ENCODE measurements at places on chromosomes 2 and 18.
A peak's percentile ranks its signal among the peaks of the same experiment; 100 is the strongest.

GRCh38 chr18:3062798-3063680, 50.1 kb upstream of the LPIN2 start:
- DNase-seq = peak; percentile 66

- peak; percentile 82 for DNase-seq
Measured at GRCh38 chr2:71510196-71510807, 56.9 kb downstream of the DYSF start.

- no peak for DNase-seq
Measured at GRCh38 chr18:68438983-68439382, 275.9 kb downstream of the TMX3 start.

GRCh38 chr2:201860636-201861066, 54.3 kb downstream of the CDK15 start:
- DNase-seq = peak; percentile 82

GRCh38 chr2:25073025-25073424, 31.1 kb downstream of the EFR3B start:
- no peak for DNase-seq

DNA sequence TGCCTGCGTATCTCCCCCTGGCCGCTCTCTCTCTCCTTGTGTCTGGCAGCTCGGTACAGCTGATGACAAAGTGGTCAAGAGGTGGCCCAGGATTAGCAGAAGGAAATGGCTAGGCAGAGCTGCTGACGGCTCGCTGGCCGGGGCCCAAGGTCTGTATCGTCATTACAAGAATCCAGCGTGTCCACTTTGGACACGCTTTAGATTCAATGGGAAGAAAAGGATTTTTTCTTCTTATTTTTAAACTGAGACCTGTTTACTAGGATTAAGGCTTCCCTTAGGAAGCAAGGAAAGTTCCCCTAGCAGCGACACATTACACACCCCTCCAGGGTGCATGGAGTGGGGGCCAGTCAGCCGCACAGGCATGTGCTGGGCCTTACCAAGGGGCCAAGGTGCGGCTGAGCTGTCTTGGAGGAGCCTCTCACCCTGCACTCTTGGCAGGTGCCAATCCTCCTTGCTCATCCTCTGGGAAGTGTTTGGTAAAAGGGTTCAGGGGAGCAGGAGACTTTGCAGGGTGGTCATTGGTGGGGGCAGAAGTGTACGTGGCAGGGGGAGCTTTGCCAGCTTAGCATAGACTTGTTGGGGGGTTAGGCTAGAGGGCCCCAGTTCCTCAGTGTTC, 76.8 kb downstream of the POLR1A start:
- DNase-seq = no peak

GRCh38 chr2:86238354-86238753, 39.1 kb downstream of the MRPL35 start:
- DNase-seq = no peak

DNA sequence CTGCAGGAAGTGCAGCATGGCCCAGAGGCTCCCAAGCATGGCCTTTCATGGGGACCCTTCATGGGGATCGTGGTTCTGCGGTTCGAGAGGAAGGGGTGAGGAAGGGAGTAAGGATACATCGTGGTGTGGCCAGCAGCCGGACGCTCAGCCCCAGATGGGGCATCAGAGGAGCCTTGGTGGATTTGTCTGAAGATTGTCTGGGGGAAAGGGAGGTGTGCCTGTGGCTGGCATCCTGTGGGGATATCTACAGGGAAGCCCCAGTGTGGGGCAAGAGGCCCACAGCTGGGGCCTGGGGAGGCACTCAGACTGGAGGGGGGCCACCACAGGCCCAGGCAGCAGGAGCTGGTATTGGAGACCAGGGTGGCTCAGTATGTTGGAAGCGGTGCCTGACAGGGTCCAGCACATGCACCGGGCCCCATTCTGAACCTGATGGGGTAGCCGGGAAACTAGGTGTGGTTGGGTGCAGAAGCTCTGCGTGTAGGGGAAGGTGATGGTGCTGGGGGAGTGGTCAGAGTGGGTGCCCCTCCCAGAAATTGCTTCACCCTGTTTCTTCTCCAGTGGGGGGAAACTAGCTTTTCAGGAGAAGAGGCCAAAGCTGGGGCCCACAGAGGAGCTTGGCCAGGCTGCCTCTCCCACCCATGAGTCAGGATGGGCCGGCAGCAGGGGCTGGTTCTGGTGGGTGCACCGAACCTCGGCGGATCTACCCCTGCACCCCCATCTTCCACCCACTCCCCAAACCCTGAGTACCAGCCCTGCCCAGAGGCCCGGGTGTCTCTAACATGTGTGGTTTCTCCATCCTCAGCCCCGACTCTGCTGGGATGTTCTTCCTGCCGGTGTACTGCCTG, 274.4 kb upstream of the HDAC4 start:
- no peak for DNase-seq

DNA sequence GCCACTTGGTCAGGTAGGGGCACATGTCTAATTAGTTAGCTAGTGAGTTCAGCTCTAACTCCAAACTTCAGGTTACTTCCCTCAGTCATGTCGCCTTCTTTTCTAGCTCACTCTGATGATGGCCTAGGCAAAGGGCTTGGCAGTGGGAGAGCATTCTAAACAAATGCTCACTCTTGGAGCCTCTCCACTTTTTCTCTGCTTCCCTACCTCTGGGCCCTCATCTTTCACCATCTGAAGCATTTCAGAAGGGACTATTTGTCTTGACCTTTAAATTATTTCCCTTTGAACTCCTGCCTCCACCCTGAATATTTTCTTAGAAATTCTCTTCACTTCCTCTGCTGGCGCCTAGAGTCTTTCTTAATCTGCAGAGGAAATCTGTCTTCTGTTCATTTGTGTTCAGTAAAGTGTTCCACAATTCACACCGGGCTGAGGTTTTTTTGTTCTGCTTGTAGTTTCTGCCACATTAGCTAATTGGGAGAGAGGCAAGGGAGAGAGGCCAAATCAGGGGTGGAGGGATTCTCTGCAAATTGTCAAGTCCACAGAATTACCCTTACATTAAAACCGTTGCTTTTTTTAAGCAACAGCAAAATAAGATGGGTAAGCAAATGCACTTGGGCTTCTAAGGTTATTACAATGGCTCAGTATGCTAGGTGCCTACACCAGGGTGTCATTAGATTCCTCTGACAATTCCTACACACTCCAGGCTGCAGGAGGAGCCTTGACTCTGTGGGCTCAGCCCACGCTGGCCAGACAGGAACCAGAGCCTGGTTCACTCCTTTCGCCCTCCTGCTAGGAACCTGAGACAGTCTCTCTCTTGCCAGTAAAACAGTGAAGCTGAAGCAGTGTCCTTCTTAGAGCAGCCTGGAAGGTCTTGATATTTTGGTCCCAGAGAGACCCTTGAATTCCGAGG, 5.5 kb downstream of the MSGN1 start:
- peak; percentile 33 for DNase-seq

GRCh38 chr18:43870626-43871025, 593.3 kb upstream of the SYT4 start:
- no peak for DNase-seq

- DNase-seq = no peak
Measured at GRCh38 chr2:101145406-101145805, 5.8 kb downstream of the TBC1D8 start.

- DNase-seq = no peak
Measured at GRCh38 chr2:119860924-119861323, 101.2 kb downstream of the PTPN4 start.

- no peak for DNase-seq
Measured at GRCh38 chr18:8348051-8348720, 261.1 kb upstream of the RAB12 start.

DNA sequence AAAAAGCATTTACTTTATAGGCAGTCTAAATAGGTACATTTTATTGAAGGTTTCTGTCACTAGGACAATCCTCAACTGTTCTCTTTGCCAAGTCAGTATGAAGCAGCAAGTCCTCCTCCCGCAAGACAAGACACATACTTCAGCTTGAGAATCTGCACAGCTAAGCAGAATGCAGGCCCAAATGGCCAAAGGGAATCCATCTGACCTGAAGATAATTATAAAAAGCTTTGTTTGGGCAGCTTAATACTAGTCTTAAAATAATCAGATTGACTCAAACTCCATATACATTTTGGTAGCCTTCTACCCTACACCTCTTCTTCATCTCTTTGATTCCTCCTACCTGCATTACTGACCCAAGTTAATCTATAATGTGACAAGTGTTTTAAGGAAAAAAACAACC, 1.8 kb downstream of the LANCL1 start:
- peak; percentile 20 for DNase-seq

DNA sequence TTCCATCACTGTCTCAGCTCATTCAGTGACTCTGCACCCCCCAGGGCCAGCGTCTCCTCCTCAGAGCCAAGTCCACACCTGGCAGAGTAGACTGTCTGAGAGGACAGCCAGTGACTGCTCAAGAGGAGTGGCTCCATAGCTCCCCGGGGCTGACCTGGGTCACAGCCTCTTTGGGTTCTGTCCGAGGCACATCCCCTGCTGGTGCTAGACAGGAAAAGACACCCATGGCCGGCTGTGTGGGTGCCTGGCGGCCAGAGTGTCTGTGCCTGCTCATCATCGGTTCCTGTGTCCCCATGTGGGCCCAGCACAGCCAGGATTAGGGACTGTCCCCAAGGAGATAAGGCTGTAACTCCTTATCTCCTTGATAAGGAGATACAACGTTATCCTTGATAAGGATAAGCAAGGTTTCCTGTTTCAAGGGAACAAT, 3.5 kb upstream of the CROCC2 start:
- no peak for DNase-seq

DNA sequence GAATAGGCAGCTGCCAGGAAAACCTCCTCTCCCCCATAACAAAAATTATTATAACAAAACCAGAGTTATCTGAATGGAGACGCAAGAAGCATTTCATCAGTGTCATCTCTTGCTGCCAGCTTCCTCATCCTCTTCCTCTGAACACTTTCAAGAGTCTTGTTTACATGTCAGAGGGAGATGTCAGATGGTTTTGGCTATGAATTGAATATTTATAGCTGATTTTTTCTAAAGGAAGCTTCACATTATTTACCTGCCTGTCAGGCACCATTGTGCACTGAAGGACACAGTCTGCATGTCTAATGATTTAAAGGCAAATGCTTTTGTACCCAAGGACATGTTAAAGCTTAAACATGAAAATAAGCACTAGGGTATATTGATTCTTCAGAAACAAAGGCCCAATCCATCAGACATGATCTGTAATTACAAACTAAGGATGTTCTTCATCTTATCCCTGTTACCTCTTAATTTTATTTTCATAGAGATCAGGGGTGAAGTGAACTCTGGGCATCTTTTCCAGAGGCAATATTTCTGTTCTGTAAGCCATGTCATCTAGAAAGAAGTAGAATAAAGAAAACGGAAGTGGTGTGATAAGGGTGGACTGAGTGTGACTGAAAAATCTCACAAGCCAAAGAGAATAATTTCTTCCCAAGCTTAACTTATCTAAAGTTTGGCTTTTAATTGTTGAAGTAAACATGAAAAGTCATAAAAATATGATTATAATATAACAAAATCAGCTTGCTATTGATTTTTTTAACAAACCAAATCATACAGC, 168.7 kb downstream of the ANKRD44 start:
- DNase-seq = no peak

DNA sequence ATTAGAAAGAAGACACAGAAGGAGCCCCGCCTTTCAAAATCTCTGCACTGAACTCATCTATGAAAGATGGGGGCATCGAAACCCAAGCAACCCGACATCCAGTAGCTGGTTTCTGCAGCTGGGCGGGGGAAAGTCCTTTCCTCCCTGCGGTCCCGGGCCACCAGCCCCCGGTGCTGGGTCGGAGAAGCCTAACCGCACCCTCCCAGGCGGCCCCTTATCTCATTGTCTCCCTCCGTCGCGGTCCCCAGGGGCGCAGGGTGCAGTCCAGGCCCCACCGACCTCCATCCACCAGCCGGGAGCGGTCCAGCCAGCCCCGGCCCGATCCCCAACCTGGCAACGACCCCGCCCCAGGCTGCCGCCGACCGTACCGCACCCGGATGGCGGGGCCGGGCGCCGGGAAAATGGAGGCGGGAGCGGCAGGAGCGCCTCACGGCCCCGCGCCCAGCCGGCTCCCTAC, 452 bp downstream of the RAPH1 start:
- no peak for DNase-seq

DNA sequence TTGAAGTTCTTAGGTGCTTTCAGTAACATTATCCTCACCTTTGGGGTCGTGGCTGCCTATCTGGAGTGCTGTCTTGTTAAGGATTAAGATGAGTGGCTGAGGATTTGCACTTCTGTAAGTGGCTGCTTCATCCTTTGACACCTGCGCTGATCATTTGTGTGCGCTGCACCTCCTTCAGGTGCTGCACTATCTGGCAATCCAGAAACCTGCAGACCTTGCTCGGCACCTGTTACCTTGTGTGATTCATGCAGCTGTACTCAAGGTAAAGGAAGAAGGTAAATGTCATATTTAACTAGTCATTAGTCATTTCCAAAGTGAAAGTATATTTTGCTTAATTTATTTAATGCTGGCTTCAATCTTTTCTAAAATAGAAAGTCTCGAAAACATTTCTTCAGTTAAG, 110.3 kb downstream of the RAB3GAP1 start:
- no peak for DNase-seq

DNA sequence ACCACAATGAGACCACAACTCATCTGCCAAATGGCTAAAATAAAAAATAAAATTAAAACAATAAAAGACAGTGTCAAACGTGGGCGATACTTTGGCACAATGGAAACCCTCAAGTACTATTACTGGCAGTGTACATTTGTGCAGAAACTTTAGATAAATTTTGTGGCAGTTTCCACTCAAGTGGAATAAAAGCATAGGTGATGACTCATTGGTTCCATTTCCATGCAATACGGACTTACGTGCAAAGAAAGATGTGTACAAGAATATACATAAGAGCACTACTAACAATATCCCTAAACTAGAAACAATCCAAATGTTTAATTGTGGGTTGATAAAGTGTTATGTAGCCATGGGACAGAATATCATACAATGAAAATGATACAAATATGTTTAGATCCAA, 259.0 kb upstream of the HNMT start:
- no peak for DNase-seq

DNA sequence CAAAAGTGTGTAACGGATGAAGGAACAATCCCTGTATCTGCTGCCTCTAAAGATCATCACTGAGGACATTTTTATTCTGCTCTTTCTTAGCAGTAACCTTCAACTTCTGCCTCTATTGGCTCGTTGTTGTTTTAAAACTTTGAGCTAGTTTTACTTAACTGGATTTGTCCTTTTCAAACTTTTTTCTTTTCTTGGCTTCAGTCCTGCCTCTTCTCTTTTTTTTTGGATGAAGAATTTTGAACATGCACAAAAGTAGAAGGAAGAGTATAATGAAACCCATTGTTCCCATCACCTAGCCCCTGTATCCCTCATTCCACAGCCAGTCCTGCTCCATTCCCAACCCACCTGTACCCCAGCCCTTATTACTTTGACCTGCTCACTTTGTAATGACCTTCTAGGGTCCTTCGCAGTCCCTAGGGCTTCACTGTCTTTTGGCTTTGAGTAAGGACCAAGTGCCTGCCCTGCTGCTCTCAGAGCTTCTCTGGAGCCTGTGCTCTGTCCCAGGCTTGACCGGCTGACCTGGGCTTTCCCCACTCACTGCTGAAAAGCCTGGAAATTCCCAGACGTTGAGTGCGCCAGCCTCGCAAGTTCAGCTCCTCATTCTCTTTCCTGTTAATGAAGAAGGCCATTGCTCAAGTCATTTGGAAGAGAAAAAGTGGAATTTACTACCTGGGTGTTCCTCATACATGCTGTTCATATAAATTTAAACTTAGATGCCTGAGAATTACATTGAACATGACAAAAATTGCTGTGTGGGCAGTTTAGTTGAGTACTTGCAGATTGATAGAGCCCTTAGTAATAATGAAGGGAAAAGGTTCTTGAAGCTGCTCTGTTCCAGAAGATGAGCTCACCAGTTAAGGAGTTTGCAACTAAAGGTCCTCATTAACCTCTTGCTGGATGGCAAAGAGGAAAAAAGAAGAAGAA, 149.3 kb upstream of the ALPP start:
- no peak for DNase-seq
